Head of caudate nucleus (tissue), 42 donors: ENCODE measurements at places on chromosomes 5 and 9.

- peak; percentile 92 for DNase-seq
Measured at GRCh38 chr9:101028346-101029314, at the start of gene PLPPR1. PLPPR1 (plus strand) TSS chr9:101028727.

GRCh38 chr5:38725371-38725865 is 120.4 kb upstream of the OSMR start:
- peak; percentile 77 for DNase-seq

GRCh38 chr5:95358848-95359247 is 32.3 kb upstream of the FAM81B start:
- DNase-seq = no peak

DNA sequence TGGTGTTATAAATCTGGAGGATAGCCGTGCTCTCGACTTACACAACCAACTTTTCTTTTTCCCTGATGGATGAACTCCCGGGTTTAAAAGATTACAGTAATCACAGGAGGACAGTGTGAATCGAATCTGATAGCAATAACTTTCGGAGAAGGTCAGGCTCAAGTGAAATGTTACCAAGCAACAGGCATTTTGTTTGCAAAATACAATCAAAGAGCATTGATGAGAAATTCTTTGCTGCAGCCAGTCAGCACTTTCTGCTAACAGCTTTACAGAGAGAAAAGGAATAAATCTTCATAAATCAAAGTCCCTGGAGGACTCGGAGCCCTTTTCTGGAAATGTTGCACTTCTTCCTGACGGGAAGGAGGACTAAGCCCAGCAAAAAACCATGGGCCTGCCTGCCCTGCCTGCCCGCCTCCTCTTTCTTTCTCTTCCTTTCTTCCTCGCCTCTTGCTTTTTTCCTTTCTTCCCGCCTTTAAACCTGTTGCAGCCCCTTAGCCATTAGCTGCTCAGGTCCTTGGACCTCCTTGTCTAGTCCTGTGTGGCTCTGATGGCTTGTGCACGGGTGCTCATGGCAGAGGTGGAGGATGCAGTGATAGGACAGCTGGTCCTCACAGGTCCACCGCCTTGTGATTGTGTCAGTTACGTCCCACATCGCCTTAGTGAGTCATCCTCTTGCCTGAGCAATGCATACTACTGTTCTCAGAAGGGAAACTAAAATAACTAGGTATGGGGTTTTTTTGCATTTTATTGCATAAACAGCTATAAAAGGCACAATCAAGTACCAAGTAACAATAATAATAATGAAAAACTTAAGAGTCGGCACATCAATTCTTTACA is 6.2 kb downstream of the DMRT3 start:
- DNase-seq = no peak

DNA sequence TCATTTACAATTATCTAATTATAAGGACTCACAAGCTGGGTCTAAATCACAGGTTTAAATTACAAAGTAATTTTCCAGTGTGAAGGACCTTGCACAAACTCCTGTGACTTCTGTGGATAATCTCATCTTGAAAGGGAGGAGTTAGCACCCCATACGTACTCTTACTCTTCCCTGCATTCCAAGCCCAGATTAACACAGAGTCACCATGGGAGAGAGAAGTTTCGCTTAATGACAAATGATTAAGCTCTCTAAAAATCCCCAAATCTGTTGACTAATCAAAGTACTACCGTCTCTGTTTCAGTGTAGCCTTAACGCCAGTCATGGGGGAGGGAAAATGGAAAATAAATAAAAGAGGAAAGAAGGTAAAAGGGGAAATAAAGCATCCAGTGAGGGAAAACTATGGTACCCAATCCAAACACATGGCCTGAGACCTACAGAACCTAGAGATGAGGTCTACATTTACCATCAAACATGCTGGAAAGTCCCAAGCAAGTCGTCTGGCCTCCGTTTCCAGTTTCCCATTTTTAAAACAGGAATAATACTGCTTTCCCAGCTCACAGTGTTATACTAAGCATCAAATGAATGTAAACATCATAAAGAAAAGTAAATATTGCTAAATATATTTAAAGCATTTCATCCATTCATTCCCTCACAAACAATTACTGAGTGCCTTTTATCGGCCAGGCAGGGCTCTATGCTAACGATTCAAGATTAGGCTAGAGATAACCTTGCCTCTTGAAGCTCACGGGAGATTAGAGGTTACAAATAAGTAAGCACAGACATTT is 63.2 kb downstream of the PCA3 start:
- no peak for DNase-seq

DNA sequence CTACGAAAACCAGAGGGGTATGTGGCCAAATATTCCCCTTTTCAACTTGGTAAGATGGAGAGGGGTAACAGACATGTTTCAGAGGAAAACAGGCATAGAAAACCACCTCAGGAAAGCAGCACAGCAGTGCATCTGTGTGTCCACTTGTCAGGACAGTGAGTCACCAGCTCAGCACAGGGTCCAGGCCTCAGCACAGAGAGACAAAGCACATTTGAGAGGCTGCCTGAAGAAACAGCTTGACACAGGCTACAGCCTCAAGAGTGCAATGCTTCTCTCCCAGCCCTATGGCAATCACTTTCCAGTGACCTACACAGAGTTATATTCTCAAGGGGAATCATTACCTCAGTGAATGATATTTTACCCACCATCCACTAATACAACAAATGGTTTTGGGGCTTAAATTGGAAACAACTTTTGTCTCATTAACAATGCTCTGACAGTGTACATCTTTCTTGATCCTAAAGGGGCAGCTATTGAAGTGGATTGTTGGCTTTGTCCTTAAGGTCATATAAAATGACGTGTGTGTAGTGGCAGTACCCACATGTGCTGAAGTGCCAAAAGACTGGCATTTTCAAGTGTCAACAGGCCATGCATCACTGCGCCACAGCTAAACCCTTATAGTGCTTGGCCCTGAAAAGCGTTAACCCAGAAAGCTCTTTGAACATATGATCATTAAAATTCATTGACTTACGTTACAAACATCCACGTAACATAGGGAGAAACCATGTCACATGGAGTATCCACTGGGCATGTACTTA is 46.4 kb downstream of the ERMP1 start:
- no peak for DNase-seq

- DNase-seq = no peak
Measured at GRCh38 chr9:87167161-87167560, 219.9 kb upstream of the GAS1 start.
